ENCODE measurements at places on chromosomes 3 and 15. TPM values are rescaled to one million over a fixed set of nuclear protein-coding genes. Genes with fewer than 3 reads are reported as not detected.

GRCh38 chr3:191761906-191762305 lies 300.9 kb downstream of the PYDC2 start:
- no peak for DNase-seq

- no peak for DNase-seq
Observed at GRCh38 chr3:160831401-160831800, 75.4 kb downstream of the PPM1L start.

DNA sequence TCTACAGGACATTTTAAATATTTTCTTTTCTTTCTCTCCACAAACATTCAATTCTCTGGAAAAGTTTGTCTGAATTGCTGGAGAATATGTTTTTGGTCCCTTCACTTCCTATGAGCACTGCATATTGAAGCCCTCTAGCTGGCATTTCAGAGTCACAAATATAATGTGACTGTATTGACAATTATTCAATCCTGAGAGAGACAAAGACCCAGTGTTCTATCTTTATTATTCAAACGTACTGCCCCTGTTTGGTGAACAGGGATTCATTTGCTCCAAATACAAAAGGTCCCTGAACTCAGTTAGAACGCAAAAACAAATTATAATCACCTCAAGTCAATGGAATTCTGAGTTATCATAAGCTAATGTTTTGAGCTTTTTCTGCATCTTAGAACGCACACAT lies 173.1 kb upstream of the CDIN1 start:
- no peak for DNase-seq

- no peak for DNase-seq
Observed at GRCh38 chr3:147392625-147392946, 13.8 kb downstream of the ZIC4 start.

DNA sequence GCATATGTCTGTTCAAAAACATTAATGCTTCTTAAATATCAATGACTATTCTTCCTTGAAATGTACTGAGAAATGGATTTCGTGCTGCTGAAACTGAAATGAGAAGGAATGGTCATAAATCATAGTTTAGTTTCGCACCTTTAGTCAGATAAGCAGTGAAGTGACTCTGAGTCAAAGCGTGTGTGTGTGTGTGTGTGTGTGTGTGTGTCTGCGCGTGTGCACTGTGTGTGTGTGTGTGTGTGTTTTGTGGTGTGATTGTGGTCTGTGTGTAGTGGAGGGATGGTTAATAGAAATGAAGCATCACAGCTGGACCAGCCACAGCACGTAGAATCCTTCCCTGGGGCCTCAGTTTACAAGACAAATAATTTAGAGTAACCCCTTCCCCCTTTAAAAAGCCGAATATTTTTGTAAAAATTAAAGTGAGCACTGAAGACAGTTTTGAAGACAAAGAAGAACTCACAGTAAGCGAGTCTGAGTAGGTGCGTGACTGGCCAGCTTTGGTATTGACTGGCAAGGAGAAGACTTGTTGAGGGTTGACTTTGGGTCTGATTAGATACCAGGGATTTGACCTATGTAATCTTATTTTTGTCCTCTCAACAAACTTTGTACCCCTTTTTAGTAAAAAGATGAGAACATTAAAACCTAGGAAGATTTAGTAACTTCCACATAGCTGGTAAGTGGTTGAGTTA lies 202.0 kb upstream of the IL12A start:
- DNase-seq, result no peak

DNA sequence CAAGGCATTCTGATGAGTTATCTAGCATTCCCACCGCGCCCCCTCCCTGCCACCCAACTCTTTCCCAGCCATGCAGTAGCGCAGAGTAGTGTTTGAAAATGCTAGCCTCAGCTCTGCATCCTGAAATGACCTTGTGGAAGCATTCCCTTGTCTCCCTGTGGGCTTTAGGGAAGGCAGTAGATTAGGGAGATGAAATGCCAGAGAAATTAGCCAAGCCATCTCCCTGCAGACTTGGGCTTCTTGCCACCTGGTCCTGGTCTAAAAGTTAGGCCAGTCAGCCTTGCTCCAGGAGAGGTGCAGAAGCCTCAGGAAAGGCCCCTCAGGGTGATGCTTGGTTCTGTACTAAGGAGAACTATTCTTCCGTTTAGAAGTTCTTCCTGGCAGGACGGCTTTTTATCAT lies 231.2 kb downstream of the CACNA2D3 start:
- DNase-seq, result no peak

- DNase-seq, result no peak
Observed at GRCh38 chr3:102570511-102570910, 135.7 kb downstream of the ZPLD1 start.

GRCh38 chr3:51970606-51971300 lies 3.1 kb downstream of the ABHD14B start:
- no peak for DNase-seq

DNA sequence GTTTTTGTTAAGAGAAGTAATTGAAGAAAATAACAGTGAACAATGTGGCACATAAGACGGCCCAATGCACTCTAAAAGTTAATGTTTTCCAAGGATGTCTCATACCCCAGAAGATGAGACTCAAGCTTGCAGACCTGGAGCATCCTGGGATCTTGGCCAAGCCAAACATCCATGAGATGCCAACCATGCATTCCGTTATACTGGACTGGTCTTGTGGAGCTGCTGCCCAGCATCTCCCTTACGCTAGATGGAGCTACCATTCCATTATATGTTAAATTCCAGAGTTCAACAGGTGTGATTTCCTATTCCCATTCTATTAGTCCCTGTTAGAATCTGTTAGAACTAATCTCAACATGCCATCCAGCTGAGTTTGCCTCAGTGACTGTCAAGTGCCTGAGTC lies 181.8 kb downstream of the PDCD6IP start:
- DNase-seq, result no peak

- peak; percentile 71 for DNase-seq
Observed at GRCh38 chr3:167406876-167407492, 26.9 kb upstream of the ZBBX start.

- no peak for DNase-seq
Observed at GRCh38 chr3:153209596-153209995, 47.6 kb downstream of the RAP2B start.

DNA sequence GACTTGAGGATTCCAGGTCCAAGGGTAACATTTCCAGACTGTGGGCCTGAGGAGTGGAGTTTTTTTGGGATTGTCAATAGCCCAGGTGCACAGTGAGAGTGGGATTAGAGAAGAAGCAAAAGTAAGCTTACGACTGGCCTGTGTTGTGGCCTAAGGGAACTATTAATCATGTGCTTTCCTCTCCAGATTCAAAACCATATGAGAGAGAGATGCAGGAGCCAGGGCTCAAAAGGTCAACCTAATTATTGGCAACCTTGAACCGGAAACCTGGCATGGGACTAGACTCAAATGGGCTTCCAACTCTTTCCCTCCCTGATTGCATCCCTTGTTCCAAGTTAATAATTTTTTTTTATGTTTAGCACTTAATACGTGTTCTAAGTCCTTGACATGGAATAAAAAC lies 242.1 kb upstream of the THRB start:
- DNase-seq, result no peak

DNA sequence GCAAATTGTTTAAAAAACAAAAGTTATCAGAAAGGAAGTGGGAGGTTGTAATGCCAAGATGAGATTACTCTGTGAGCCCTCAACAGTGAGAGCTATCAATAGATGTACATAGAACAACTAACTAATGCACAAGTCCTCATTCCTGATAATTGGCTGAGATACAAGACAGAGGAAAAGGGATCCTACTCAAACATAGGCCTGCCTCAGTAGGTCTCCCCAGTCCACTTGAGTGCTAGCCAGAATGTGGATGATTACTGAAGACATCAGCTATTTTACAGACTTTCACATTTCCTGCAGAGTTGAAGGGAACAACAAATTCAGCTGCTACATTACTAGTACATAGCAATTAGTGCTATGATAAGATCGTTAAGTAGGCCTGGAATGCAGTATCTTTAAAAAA lies 981.9 kb downstream of the TUSC7 start:
- DNase-seq, result no peak

GRCh38 chr3:171257251-171258203 lies 202.7 kb downstream of the TNIK start:
- DNase-seq, result no peak

GRCh38 chr3:138935863-138936740 lies 10.8 kb downstream of the FOXL2 start:
- peak; percentile 25 for DNase-seq

GRCh38 chr3:87045473-87045872 lies 54.5 kb upstream of the VGLL3 start:
- DNase-seq, result no peak

DNA sequence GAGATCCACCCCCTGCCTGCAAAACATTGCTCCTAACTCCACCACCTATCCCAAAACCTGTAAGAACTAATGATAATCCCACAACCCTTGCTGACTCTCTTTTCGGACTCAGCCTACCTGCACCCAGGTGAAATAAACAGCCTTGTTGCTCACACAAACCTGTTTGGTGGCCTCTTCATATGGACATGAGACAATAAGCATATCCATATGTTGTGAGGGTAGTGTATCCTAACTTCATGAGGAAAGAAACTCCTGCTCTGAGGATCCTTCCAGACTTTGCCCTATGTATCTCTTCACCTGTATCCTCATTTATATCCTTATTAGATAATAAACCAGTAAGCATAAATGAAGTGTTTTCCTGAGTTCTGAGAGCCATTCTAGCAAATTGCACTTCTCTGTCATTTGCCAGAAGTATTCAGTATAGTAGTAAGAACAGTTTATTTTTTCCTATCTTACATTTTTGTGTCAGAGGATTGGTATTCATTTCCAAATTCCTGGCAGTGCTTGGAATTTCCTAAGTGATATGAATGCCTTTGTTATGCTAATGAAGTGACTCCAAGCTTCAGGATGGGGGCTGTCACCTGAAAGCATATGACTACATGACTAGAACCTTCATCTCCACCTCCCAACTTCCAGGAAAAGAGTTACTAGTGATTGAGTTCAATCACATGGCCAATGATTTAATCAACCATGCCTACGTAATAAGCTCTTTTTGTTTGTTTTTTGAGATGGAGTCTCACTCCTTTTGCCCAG lies 30.2 kb downstream of the TTBK2 start:
- no peak for DNase-seq

DNA sequence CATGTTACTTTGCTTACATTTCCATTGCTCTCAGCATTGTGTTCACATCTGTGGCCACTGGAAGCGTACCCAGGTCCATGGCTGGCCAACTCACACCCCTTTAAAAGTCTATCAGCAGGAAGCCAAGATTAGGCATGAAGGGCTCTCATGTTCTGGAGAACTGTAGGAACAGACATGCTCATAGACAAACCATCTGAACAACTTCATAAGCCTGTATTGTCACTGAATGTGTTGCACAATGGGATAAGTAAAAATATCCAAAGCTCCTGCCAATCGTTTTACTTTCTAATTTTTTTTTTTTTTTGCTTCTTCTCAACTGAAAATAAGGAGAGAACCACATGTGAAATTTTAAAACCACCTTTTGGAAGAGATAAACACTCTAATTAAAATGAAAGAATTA lies 6.4 kb downstream of the RPLP1 start:
- DNase-seq, result no peak

- no peak for DNase-seq
Observed at GRCh38 chr3:164852866-164853265, 225.4 kb downstream of the SI start.

The SLC12A1 gene
- 0.16 TPM for total RNA-seq

The OIP5 gene
- 3.1 TPM for total RNA-seq

The CLRN1 gene
- not detected for total RNA-seq

The NEDD4 gene
- 7.2 TPM for total RNA-seq

The POC1A gene
- 3.1 TPM for total RNA-seq

The IMPG2 gene
- 3.0 TPM for total RNA-seq

The DOCK3 gene
- 42.6 TPM for total RNA-seq

All from occipital lobe (tissue), 3 donors.